ENCODE measurements at places on chromosomes 7 and 10. TPM values are rescaled to one million over a fixed set of nuclear protein-coding genes. Genes with fewer than 3 reads are reported as not detected.

DNA sequence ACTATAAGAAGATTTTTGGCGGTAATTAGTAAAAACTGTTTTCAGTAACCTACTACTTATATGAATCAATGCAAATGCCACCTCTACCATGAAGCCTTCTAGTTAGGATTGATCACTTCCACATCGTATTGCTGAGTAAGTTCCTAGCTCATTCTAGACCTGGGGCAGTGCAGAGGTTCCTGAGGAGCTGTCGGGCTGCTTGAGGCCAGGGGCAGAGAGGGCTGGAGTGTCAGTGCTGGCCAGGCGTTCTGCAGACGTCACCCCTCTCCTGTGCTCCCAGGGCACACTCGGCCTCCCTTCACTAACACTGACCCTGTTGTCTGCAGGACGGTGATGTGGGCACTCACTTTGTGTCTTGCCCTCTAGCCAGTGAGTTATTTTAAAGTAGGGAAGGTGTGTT is 275.7 kb downstream of the CELF2 start:
- DNase-seq, result no peak

DNA sequence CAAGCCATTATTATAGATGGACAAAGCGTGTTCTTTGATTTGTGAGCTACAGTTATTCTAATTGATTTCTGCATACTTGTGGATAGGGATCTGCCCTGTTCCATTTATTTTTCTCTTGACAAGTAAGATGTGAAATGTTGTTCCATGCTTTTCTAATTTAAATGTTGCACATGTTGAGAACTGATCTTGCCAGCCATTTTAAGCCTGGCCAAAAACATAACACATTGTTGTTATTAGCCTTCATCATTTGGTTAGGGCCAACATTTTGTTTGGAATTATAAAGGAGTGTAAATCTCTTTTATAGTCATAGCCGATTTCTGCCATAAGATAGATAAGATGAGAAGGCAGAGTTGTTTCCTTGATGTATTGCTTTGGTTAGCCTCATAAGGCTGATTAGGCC is 117.0 kb downstream of the WNT2 start:
- no peak for DNase-seq

Gene NEURL1
- total RNA-seq, result 40.2 TPM

DNA sequence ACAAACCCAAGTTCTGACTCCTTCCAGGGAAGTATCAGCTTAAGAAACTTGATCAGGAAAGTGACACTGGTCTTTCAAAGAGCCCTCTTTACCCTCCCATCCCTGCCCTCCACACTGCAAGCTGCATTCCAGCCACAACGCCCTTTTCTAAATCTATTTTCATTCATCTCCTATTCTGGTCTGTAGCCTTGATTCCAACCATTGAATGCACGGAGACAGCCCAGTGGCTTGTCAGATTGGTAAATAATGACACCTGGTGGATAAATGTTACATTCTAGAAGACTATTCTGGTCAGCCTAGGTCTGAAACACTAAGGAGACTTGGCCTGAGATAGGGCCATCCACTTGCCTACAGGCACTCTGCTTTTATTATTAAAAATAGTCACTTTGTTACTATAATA is 20.9 kb downstream of the MORN4 start:
- DNase-seq, result no peak

GRCh38 chr7:31955021-31955420 is 115.2 kb downstream of the PDE1C start:
- no peak for DNase-seq

DNA sequence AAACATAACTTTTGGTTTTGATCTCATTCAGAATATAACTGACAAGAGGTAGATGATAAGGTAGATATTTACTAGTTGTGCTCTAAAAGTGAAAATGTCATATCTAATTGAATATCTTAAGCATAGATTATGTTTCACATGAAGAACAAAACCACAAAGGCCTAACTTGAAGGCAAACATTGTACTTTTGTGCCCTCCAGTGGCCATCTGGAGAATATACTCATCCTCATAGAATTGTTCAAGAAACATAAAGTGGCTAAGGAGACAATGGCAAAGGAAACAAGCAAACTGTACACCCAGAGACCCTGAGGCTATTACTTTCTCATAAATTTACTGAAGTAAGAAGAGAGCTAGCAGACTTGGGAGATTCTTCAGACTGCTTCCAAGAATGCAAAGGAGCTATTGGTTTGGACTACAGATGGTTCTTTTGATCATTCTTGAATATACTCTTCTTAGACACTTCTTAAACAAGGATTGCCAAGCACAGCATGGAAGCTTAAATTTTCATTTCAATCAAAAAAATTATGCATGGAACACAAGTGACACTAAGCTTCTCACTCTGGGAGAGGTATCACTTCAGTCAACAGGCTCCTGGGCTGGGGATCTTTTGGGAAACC is 98.2 kb upstream of the DKK1 start:
- DNase-seq, result peak; percentile 68

DNA sequence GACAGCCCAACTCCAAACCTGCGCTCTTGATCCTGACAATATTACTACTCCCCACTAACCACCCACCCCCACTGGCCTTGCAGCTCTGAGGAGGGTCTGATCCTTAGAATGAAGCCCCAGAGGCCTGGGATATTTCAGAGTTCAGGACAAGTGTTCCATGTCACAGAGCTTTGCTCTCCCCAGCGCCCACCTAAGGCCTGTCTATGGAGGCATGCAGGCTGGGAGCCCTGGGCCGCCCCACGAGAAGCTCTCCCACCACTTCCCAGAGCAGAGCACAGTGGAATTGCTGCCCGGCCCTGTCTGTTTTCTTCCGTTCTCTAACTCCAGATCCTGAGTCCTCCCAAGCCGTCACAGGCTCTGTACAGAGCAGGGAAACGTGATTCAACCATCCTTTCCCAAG is 74.6 kb downstream of the COL13A1 start:
- no peak for DNase-seq

Gene ZP3
- 13.9 TPM for total RNA-seq

Data from colonic mucosa (tissue), 4 donors.